CD4-positive, alpha-beta T cell treated with Interleukin-2 at 100 ng/mL for 4 hours (primary cell): ENCODE measurements at places on chromosomes 11 and 22.

DNA sequence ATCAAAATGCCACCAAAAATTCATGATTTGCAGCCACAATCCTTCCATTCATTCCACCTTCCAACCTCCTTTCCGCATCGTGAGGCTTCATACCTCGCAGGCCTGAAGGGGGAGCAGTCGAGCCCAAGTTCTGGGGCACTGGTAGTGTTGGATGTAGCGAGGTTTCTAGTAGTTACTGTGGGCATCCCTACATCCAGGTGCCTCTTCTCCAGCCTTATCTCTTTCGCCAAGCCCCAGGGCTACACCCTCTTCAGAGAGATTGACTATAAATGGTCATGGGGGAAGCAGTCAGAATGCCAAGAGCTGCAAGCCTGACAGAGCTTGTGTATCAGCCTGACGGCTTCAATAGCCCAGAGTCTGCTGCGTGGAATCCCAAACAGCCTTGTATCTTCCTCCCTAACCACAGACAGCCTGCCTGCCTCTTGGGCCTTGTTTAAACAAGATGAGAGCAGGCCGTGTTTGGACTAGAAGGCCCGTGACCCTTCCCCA is 28.9 kb downstream of the CLMP start:
- DNase-seq: no peak

- no peak for DNase-seq
These were observed 123.9 kb downstream of the MPPED1 start for GRCh38 chr22:43535741-43536140.

- peak; percentile 65 for DNase-seq
These were observed 10.0 kb upstream of the MFRP start for GRCh38 chr11:119356349-119357031.

DNA sequence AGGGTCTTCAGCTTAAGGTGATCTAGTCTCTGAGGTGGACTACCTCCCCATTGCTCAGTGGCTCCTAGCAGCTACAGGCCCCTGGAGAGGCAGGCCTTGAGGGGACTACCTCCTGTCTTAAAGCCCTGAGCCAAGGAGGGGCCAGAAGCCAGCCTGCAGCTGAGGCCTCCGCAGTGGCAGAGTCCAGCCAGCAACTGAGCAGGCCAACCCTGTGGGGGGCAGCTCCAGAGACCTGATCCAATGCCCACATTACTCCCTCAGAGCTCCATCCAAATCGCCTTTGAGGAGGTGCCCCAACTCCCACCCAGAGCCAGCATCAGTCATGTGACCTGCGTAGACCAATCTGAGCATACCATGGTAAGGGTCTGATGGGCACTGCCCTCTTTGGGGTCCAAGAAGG is 2.7 kb downstream of the C2CD2L start:
- DNase-seq: no peak

GRCh38 chr11:118129471-118130172 is 23.0 kb downstream of the SCN4B start:
- no peak for DNase-seq

- no peak for DNase-seq
These were observed 61.9 kb downstream of the C11orf58 start for GRCh38 chr11:16800382-16800781.

GRCh38 chr22:38135133-38135706 is 24.7 kb upstream of the BAIAP2L2 start:
- no peak for DNase-seq

GRCh38 chr11:102832612-102833011 is 10.8 kb downstream of the MMP3 start:
- no peak for DNase-seq

GRCh38 chr11:67119585-67120391 is 725 bp downstream of the KDM2A start:
- DNase-seq: peak; percentile 14

- DNase-seq: peak; percentile 51
These were observed 465 bp downstream of the SUN2 start for GRCh38 chr22:38755155-38755910.

GRCh38 chr22:31866918-31867317 is 77.4 kb upstream of the YWHAH start:
- no peak for DNase-seq

GRCh38 chr11:70159627-70160570 is 43.2 kb upstream of the FADD start:
- DNase-seq: no peak

- no peak for DNase-seq
These were observed 43.8 kb downstream of the TRIOBP start for GRCh38 chr22:37740455-37741311.
